ENCODE measurements at places on chromosomes 3 and 15.

- DNase-seq = no peak
Measured at GRCh38 chr15:48624700-48625099, 20.8 kb downstream of the FBN1 start.

- no peak for DNase-seq
Measured at GRCh38 chr3:177832880-177833279, 635.6 kb upstream of the TBL1XR1 start.

DNA sequence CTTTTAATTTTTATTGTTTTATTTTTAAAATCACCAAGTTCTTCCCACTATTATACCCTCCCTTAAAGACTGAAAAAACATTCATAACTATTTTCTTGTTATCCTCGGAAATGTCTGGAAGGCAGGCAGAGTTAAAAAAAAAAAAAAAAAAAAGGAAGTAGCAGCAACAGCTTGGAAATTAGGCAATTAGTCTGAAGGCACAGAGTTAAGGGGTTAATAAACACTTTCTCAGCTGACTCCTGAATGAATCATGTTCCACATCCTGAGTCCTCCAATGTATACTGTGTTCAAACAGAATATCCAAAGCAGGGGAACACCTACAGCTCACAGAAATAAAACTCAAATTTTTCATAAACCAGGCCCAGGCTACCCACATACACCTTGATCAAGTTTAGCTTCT lies 5.8 kb downstream of the HEXA start:
- no peak for DNase-seq

- no peak for DNase-seq
Measured at GRCh38 chr3:101903451-101903871, 54.1 kb downstream of the NFKBIZ start.

GRCh38 chr3:170585008-170585936 lies 603 bp downstream of the SLC7A14 start:
- no peak for DNase-seq

DNA sequence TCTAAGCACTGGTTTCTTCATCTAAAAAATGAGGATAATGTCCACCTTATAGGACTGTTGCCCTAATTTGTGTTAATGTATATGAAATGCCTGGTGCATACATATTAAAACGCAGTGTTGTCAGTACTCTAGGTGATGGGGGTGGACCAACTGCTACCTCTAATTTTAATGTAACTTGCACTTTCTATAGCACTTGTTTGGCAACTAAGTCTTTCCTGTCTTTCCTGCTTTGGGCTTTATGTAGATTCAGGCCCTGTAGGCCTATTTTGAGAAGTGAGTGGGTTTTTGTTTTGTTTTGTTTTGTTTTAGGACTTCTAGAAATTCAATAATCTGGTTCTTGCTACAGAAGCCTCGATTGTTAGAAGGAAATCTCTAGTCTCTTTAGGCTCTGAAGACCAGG lies 21.2 kb downstream of the SLC7A14 start:
- DNase-seq = no peak

- DNase-seq = no peak
Measured at GRCh38 chr15:64749999-64750657, 25.3 kb downstream of the RBPMS2 start.

- no peak for DNase-seq
Measured at GRCh38 chr3:197309528-197310361, 11.3 kb upstream of the DLG1 start.

- DNase-seq = no peak
Measured at GRCh38 chr3:31250116-31250777, 282.5 kb upstream of the STT3B start.

DNA sequence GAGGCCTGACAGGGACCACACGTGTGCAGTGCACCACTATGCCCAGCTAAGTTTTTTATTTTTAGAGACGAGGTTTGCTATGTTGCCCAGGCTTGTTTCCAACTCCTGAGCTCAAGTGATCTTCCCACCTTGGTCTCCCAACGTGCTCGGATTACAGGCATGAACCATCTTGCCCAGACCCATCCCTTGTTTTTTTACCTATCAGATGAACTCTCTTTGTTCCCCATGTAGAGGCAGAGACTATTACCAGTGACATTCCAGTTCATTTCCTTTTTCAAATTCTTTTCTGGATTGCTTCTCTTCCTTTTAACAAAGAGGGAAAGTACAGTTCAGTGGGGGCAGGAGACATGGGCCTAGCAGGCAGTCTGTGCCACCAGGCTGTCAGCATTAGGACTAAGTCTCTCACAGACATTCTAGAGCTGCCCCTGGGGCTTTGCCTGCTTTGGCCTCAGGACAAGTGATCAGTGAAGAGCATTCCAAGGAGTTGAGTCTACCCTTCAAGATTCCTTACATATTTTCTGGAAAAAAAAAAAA lies 103.5 kb upstream of the SLC7A14 start:
- DNase-seq = peak; percentile 47

- no peak for DNase-seq
Measured at GRCh38 chr3:62369476-62369743, 3.9 kb downstream of the FEZF2 start.

DNA sequence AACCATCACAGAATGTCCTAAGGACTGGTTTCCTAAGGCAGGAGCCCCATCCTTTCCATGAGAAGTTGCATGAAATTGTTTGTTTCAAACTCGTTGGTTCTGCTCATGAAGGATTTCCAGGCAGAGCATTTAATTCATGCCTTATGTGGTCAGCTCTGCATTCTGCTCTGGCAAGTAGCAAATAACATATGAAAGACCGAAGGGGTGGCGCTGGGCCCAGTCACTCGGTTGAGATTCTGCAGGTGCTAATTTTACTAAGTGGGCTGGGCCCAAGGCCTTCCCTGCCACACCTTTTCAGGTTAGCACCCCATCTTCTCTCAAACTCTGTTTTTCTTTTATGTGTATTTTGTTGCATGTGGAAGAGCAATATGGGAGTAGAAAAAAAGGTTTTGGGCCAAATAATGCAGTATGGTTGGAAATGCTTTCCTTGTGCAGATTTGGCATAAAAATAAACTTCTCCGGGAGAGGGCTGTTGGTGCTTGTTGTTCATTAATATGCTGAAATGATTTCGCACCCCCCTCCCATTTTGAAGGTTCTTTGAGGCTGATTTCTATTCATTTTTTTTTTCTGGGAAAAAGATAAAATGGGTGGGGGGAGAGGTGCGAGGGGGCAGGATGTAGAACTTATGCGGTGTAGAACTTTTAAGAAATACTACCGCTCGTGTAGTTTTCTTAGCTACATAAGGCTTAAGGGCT lies 182.9 kb upstream of the FEZF2 start:
- DNase-seq = no peak

- DNase-seq = no peak
Measured at GRCh38 chr3:105853801-105854432, 14.9 kb downstream of the CBLB start.

DNA sequence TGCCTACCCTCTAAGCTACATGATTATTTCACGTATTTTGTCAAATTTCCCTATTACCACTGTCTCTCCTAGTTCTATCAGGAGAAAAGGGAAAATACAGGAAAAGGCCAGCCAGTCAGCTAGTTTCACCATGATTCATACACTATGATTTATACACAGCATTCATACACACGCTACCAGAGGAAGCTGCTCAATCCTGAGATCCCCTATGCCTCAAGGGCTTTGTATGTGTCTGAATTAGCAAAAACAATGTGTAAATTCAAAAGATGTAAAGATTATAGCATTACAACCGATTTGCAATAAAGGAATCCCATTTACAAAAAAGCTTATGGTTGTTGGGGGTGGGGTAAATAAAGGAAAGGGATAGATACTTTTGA lies 3.1 kb upstream of the ACKR4 start:
- DNase-seq = no peak

GRCh38 chr15:60572541-60573421 lies 93.8 kb upstream of the ICE2 start:
- DNase-seq = no peak

GRCh38 chr3:129449279-129450115 lies 9.5 kb downstream of the IFT122 start:
- no peak for DNase-seq

DNA sequence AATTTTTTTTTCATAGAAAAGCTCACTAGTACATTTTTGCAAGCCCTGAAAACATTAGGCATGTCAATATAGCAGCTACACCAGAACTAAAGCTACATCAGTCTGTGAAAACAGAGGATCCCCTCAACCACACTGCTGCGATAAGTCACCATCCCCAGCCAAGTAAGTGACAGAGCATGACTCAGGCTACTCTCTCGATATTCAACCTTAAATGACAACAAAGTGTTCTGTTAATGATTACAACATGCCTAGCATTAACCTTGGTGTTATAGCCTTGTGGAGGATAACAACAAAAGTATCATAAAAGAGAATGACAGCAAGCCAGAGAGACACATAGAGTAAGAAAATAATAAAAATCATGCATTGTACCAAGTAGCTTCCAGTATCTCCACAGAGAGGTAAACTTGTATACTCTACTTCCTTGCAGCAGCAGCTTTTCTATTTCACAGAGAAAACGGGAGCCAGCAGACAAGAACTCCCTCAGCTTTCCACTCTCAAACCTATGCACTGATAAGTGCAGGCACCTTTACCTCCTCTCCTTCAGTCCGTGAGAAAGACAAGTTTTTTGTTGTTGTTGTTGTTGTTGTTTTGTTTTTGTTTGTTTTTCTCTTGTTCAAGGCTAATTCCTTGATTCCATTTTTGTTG lies 76.6 kb downstream of the GBE1 start:
- no peak for DNase-seq

GRCh38 chr15:100140527-100141308 lies 201.1 kb downstream of the ADAMTS17 start:
- no peak for DNase-seq

DNA sequence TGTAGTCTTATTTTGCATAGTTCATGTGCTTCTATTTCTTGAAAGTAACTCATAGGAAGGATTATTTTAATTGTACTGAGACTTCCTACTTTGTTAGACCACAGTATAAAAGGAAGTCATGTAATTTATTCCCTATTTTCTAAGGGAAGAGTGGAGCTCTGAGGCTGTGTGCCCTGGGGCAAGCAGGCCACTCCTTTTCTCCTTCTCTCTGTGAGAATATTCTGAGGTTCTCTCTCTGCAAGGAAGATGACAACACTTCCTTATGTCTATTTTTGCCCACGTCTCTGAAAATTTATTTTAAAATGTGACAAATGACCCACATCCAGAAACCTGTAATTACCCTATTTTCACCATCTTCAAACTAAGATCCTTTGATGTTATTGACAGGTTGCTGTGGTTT lies 11.0 kb downstream of the KCTD6 start:
- no peak for DNase-seq

- DNase-seq = no peak
Measured at GRCh38 chr3:13518516-13518953, 30.4 kb upstream of the FBLN2 start.

DNA sequence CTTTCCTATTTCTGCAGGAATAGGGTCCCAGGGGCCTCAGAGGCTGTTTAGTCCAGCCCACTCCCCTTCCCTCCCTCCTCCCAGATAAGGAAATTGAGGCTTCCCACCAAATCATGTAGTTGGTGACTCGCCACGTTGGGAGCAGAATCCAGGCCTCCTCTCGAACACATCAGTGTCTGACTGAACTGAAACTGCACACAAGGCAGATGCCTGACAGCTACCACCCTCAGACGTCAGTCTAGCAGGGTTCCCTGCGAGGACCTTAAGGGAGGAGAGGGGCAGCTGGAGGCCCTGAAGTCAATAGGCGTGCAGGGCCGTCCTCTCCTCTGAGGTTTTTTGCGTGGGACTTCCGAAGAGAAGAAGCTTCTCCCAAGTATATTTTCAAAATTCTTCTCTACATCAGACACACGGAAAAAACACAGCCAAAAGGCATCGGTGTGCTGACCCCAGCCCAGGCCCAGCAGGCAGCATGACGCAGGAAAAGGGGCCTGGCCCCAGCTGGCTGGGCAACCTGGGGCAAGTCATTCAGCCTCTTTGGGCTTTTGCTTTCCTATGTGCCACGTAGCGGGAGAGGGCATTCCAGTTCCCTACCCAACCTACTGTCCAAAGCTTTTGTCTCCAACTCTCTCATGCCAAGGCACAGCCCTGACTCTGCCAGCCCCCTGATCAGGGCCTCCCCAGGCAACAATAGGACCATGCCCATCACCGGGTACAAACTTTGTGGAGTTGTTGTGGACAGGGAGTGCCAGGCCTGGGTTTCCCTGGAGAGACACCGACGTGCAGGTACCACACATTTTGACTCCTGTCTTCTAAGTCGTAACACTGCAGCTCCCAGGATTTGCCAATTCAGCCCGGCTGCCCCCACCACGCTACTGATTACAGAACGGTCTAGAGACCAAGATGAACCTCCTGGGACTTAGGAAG lies 283.1 kb downstream of the XXYLT1 start:
- DNase-seq = no peak

DNA sequence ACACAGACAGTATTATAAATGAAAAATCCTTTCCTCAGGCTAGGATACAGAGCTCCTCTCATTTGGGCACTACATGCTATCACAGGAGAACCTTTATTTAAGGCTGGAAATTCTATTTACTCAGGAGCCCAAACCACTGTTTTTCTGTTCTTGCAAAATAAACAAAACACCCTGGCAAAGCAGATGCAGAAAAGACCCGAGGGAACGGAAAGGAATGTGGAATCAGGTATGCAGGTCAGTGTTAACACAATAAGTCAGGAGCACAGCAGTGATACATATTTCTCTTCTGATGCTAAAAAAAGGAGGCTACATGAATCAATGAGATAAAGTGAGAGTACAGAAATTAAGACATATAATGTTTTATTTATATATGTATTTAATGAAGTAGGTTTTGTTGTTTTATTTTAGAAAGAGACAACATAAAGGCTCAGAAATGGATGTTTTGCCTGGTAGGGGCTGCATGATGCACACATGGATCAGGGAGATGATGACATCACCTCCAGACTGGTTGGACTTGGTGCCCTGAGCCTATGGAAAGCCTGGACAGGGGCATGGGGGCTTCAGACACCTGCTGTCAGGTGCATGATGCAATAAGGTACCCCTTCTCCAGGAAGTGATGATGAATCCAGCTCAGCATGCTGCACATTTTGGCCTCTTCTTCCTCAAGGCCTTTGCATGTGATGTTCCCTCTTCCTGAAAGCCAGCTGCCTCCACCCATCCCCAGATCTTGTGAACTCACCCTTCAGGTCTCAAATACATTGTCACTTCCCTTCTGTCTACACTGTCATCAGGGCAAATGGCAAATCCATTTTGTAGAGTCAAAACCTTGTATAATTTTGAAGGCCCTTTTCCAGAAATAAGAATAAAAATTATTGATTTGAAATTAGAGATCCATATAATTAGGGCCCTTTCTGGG lies 19.1 kb upstream of the RBP1 start:
- no peak for DNase-seq

DNA sequence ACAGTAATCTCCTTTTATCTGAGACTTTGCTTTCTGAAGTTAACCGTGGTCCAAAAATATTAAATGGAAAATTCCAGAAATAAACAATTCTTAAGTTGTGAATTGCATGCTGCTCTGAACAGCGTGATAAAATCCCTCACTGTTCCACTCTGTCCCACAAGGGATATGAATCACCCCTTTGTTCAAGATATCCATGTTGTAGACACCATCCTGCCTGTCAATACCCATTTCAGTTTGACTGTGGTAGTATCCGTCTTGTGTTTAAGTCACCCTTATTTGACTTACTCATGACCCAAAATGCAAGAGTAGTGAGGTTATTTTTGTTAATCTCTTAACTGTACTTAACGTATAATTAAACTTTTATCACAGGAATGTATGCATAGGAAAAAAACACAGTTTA lies 435.0 kb downstream of the SHQ1 start:
- DNase-seq = no peak
